ENCODE measurements at places on chromosomes 7 and 10. TPM values are rescaled to one million over a fixed set of nuclear protein-coding genes. Genes with fewer than 3 reads are reported as not detected.

GRCh38 chr10:78805176-78805575, 263.6 kb upstream of the ZMIZ1 start:
- H3K27me3 ChIP-seq, result no peaks in the 10 kb centered on the region
- peak; percentile 98 for DNase-seq
- H3K27ac ChIP-seq, result peak overlapping the region; percentile 83
- no peak overlapping the region for H3K4me3 ChIP-seq
- H3K36me3 ChIP-seq, result no peaks in the 10 kb centered on the region

DNA sequence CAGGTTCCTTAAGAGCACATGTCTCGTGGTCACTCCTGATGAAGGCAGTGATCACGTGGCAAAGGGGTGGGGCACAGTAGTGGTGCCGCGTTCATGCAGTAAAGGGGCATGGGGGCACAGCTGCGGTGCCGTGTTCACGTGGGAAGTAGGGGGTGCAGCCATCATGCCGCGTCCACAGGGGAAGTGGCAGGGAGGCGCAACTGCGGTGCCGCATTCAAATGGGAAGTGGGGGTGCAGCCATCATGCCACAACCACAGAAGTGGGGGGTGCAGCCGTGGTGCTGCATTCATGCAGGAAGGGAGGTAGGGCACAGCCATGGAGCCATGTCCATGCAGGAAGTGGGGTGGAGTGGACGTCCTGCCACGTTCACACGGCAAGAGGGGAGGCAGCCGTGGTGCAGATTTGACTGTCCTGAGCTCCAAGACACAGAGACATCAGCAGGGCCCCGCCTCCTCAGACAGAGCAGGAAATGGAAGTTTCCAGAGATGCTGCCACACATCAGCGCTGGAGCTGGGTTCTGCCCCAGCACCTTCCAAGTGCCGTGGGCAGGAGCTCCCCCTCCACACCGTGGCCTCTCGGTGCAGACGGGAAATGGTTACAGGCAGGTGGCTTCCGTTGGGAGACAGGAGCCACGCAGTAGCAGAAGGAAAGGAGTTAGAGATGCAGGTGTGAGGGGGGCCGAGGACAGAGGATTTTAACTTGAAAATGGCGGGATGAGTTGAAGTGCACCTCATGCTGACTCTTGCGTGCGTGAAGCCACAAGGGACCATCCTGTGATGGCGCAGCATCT, 95.0 kb upstream of the DDC start:
- no peaks in the 10 kb centered on the region for H3K27me3 ChIP-seq
- no peak for DNase-seq
- H3K4me3 ChIP-seq, result no peak overlapping the region

DNA sequence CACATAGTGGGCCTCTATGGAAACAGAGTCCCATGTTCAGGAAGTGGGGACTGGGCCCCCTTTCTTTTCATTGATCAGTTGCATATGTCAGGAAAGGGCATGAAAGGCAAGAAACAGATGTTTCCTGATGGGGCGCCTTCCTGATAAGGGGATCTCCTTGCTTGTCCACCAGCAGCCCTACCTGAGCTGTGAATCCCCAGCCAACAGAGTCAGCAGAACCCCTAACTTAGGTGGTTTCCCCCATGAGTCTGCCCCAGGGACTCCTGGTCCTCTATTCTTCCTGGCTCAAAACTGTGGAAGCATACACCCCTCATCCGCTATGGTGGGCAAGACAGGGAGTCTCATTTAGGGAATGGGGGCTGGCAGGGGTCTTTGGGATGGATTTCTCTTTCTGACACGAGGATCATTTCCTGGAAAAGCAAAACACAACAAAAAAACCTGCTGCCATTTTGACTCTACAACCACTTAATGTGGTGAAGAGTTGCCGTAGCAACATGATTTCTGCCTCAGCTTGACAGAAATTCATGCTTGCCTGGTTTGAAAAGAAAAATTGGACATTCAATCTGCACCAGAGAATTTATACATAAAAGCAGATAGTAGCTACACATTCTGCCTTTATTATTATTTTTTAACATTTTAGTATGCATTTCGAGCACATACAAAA, 119.8 kb downstream of the SPAG6 start:
- DNase-seq, result no peak
- H3K4me1 ChIP-seq, result no peaks in the 10 kb centered on the region
- H3K36me3 ChIP-seq, result no peaks in the 10 kb centered on the region
- no peak overlapping the region for H3K27ac ChIP-seq

DNA sequence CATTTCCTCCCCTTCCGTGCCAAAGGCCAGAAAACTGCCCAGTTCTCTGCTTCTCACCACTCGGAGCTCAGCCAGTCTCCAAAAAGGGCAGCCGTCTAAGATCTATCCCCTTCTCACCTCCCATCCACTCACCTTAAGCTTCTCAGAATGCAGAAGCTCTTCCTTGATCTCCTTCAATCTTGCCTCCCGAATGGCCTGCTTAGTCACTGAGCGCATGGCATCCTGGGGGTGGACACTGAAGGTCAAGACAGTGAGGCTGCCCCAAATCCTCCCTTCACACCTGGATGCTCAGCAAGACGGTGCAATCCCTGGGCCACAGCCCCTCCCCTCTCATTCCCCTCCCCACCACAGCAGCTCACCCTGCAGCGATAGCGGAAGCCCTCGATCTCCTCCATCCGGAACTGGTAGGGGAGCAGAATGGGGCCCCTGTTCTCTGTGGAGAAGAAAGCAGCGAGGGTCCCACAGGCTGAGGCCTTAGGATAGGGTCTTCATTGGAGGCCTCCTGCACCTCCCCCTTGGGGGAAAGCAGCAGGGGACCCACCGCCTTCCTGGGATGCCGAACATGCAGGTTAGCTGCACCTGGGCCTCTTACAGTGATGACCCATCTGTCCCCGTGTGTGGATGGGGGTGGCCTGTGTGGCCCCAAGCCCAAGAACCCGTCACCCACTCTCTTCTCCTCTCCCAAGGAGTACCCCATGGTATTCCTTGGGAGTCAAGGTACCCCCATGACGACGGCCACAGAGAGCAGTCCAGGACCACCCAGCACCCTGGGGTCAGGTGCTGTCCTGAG, 4.7 kb downstream of the DDX56 start:
- H3K4me3 ChIP-seq, result no peak overlapping the region
- no peak for DNase-seq
- no peaks in the 10 kb centered on the region for H3K27me3 ChIP-seq

- H3K36me3 ChIP-seq, result no peaks in the 10 kb centered on the region
- H3K27ac ChIP-seq, result no peak overlapping the region
- DNase-seq, result no peak
- no peaks in the 10 kb centered on the region for H3K4me1 ChIP-seq
- 0 out of 2 replicates have a peak, but pooled peaks cover 9% of the 10 kb centered on the region for H3K27me3 ChIP-seq
- H3K4me3 ChIP-seq, result no peak overlapping the region
Observed at GRCh38 chr7:102296514-102296913, 9.8 kb downstream of the SH2B2 start.

DNA sequence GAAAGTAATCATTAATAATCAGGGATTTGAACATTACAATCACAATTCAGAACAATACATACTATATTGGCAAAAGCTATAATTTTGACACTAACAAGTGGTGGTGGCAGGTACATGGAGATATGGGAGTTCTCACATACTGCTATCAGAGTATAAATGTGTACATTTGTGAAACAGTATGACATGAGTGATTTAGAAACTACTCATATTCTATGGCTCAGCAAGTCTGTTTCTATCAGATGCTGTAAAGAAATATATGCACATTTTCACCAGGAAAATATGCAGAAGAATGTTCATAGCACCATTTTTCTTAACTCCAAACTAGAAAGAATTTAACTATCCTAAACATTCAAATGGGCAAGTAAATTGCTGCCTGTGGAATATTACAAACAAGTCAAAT, 620.0 kb downstream of the SH2D4B start:
- H3K27me3 ChIP-seq, result no peaks in the 10 kb centered on the region
- H3K36me3 ChIP-seq, result no peaks in the 10 kb centered on the region
- no peak overlapping the region for H3K4me3 ChIP-seq
- no peak overlapping the region for H3K27ac ChIP-seq
- no peak for DNase-seq
- no peaks in the 10 kb centered on the region for H3K4me1 ChIP-seq

- no peaks in the 10 kb centered on the region for H3K27me3 ChIP-seq
- DNase-seq, result no peak
- no peaks in the 10 kb centered on the region for H3K36me3 ChIP-seq
- no peaks in the 10 kb centered on the region for H3K4me1 ChIP-seq
- H3K4me3 ChIP-seq, result no peak overlapping the region
Observed at GRCh38 chr7:152074673-152075072, 49.2 kb downstream of the GALNT11 start.

DNA sequence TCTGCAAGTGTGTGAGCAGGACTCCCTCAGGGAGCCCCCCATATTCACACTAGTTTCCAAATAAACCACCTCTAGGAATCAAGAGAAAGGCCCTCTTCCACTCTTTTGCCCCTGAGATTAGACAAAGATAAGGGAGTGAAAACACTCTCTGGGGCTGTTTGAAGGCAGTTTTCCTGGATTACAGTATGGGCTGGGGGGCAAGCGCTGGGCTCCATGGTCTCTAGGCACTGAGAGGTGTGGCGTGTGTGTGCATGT, 1.0 kb downstream of the AQP1 start:
- no peak overlapping the region for H3K4me3 ChIP-seq
- no peaks in the 10 kb centered on the region for H3K27me3 ChIP-seq
- peaks cover 20% of the 10 kb centered on the region for H3K4me1 ChIP-seq
- DNase-seq, result no peak
- no peak overlapping the region for H3K27ac ChIP-seq
- no peaks in the 10 kb centered on the region for H3K36me3 ChIP-seq

DNA sequence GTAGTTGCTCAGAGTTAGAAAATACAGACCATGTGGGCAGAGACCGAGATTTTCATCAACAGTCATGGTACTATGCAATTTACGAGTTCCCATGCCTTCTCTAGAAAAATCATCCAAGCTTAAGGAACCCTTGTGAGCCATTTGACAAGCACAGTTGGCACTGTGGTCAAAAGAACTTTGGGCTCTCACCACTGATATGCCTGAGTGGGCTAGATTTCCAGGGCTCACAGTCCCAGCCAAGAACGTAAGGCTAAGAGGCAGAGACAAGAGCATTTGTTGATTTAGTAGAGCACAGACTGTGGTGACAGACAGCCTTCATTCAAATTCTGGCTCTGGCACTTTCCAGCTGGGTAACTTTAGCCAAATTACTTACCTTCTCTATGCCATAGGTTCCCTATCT, 407.0 kb downstream of the SORCS1 start:
- DNase-seq, result no peak
- H3K4me3 ChIP-seq, result no peak overlapping the region
- H3K4me1 ChIP-seq, result no peaks in the 10 kb centered on the region
- no peaks in the 10 kb centered on the region for H3K36me3 ChIP-seq
- no peak overlapping the region for H3K27ac ChIP-seq
- H3K27me3 ChIP-seq, result no peaks in the 10 kb centered on the region

- H3K4me1 ChIP-seq, result peaks cover 18% of the 10 kb centered on the region
- no peak overlapping the region for H3K27ac ChIP-seq
- H3K36me3 ChIP-seq, result peaks cover 47% of the 10 kb centered on the region
- H3K27me3 ChIP-seq, result no peaks in the 10 kb centered on the region
Observed at GRCh38 chr7:56099653-56100052, 6.6 kb downstream of the CHCHD2 start.

- no peak overlapping the region for H3K4me3 ChIP-seq
- H3K36me3 ChIP-seq, result peaks cover 4% of the 10 kb centered on the region
- peaks cover 35% of the 10 kb centered on the region for H3K4me1 ChIP-seq
- H3K27ac ChIP-seq, result peak overlapping the region; percentile 28
Observed at GRCh38 chr7:31815796-31816195, 128.8 kb downstream of the PPP1R17 start.

GRCh38 chr7:117349570-117349969, 26.7 kb upstream of the WNT2 start:
- H3K4me3 ChIP-seq, result no peak overlapping the region
- no peaks in the 10 kb centered on the region for H3K36me3 ChIP-seq
- no peaks in the 10 kb centered on the region for H3K4me1 ChIP-seq
- H3K27ac ChIP-seq, result no peak overlapping the region
- H3K27me3 ChIP-seq, result peaks cover 19% of the 10 kb centered on the region

GRCh38 chr10:51063659-51064535, 10.4 kb upstream of the PRKG1 start:
- no peak overlapping the region for H3K27ac ChIP-seq
- no peaks in the 10 kb centered on the region for H3K27me3 ChIP-seq
- peak; percentile 71 for DNase-seq

GRCh38 chr10:27611236-27611635, 107.1 kb downstream of the RAB18 start:
- H3K36me3 ChIP-seq, result no peaks in the 10 kb centered on the region
- peaks cover 11% of the 10 kb centered on the region for H3K4me1 ChIP-seq
- 0 out of 2 replicates have a peak overlapping the region, but pooled peaks have one; percentile 6 for H3K4me3 ChIP-seq
- DNase-seq, result peak; percentile 92
- H3K27me3 ChIP-seq, result no peaks in the 10 kb centered on the region

Gene STRIP2
- total RNA-seq, result 2.2 TPM

Gene UCN3
- total RNA-seq, result not detected

Gene ABCA13
- total RNA-seq, result 0.11 TPM

Gene KCNH2
- total RNA-seq, result not detected

Gene GPR146
- total RNA-seq, result 10.2 TPM
